HepG2 (cell line): ENCODE measurements at places on chromosomes 4 and X. TPM values are rescaled to one million over a fixed set of nuclear protein-coding genes. Genes with fewer than 3 reads are reported as not detected.

DNA sequence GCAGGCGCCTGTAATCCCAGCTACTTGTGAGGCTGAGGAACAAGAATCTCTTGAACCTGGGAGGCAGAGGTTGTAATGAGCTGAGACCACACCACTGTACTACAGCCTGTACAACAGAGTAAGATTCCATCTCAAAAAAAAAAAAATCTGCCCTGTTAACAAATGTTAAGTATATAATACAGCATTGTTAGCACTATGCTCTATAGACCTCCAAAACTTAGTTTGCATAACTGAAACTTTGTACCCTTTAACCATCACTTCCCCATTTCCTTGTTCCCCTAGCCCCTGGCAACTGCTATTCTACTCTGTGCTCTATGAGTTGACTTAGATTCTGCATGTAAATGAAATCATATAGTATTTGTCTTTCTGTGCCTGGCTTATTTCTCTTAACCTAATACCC is 76.7 kb downstream of the TAB3 start:
- peak; percentile 35 for DNase-seq

DNA sequence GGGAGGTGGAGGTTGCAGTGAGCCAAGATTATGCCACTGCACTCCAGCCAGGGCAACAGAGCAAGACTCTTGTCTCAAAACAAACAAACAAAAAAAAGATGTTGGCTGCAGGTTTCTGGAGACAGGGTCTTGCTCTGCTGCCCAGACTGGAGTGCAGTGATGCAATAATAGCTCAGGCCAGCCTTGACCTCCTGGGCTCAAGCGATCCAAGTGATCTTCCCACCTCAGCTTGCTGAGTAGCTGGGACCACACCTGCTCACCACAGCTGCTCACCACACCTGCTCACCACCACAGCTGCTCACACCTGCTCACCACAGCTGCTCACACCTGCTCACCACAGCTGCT is 29.9 kb upstream of the CPLX1 start:
- DNase-seq: no peak

DNA sequence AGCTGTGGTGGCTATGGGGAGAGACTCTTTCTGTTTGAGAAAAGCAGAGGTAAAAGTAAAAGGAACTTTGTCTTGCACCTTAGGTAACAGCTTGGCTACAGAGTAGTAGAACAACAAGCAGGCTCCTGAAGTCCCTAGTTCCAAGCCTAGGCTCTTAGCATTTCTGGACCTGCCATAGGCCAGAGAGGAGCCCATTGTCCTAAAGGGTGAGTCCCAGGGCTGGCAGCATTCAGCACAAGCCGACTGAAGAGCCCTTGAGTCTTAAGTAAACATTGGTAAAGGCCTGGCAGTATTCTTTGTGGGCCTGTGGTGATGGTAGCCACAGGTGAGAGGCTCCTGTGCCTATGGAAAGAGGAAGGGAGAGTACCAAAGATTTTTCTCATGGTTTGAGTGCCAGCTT is 38.2 kb downstream of the CSN3 start:
- no peak for DNase-seq

DNA sequence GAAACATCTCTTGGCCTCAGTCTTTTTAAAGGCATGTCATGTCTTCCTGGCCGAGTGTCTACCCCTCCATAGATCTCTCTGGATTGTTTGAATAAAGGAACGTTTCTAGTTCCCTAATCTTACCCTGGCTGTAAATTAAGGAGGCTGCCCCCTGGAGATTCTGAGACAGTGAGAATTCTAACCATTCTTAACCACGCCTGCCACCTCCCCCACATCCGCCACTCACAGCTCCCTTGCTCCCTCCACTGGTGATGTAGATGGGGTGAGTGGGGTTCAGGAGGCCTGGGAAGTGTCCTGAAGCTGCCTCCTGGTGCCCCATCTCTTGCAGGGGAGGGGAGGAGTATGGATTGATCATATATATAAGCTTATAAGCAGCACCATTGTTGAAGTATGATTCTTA is 48.0 kb upstream of the TRIM2 start:
- no peak for DNase-seq

- no peak for DNase-seq
Measured at GRCh38 chr4:85520765-85521749, 46.1 kb downstream of the ARHGAP24 start.

GRCh38 chr4:155590796-155591585 is 75.7 kb upstream of the GUCY1A1 start:
- DNase-seq: no peak

- no peak for DNase-seq
Measured at GRCh38 chr4:151438154-151438553, 29.2 kb downstream of the FHIP1A start.

DNA sequence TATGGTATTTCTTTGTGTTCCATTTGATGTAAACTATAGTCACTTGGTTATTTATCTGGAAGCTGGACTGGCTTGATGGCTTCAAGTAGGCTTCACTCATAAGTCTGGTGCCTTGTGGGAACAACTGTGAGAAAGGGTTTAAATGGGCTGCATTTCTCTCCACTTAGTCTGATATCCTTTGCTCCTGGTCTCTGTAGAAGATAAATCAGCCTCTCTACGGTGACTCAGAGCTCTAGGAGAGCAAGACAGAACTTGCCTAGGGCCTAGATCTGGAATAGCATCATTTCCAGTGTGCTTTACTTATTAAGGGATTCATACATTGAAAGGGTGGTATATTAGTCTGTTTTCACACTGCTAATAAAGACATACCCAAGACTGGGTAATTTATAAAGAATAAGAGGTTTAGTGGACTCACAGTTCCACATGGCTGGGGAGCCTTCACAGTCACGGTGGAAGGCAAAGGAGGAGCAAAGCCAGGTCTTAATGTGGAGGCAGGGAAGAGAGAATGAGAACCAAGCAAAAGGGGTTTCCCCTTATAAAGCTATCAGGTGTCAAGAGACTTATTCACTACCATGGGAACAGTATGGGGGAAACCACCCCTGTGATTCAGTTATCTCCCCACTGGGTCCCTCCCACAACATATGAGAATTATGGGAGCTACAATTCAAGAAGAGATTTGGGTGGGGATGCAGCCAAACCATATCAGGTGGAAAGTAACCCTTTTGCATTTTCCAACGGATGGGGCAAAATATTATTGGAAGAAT is 1746.4 kb upstream of the PCDH7 start:
- DNase-seq: no peak

DNA sequence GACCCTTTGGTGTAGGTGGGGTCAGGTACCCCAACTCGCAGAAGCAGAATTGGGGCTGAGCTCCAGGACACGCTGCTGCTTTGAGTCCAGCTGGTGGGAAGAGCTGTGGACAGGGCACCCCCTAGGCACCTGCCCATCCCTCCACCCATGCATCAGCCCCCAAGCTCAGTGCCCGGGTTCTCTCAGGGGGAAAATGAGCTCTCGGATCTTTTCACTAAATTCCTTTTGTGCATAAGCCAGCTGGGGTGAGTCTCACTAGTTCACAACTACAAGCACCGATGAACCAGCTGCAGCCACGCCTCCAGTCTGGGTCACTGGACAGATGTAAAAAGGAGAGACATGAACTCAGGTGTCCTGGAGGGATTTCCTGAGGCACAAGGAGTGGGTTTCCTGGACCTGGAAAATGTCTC is 286.8 kb downstream of the CRLF2 start:
- no peak for DNase-seq

GRCh38 chr4:54553001-54553400 is 104.8 kb upstream of the KIT start:
- DNase-seq: no peak

DNA sequence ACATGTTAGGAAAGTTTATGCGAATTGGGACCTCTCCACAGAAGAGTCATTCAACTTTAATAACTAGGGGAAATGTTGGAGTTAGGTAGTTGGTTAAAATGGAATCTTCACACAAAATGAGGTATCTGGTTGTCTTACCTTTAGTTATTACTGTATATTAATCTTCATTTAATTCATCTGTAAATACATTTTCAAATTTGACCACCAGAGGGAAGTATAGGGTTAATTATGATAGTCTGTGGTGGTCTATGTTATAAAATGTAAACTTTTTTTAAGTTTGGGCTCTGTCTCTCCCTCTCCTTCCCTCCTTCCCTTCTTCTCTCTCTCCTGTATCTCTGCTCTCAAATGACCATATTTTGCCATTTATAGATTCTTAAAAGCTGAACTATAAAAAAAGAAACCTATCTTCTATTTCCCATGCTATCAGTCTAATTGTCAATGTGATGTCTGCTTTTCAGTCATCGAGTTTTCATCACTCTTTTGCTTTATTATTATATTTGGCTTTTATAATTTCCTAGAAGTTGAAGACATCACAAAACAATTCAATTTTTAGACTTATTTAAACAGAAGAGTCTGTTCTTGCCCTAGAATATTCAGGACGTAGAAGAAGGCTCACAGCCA is 49.8 kb downstream of the TMEM144 start:
- peak; percentile 9 for DNase-seq

GRCh38 chr4:17580969-17581368 is 4.0 kb downstream of the LAP3 start:
- no peak for DNase-seq

- no peak for DNase-seq
Measured at GRCh38 chr4:25212822-25213221, 21.0 kb upstream of the PI4K2B start.

DNA sequence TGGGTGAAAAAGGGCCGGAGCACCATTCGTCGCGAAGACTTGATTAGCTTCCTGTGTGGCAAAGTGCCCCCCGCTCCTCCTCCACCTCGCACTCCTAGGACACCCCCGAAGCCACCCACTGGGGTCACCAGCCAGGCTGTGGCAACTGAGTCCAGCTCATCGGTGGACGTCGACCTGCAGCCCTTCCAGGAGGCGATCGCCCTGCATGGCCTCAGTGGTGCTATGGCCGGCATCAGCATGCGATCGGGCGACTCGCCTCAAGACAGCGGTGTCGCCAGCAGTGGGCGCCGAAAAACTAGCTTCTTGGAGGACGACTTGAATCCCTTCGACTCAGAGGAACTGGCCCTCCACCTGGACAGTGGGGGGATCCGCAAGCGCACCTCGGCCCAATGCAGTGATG is 126.8 kb upstream of the CXorf66 start:
- DNase-seq: no peak

- DNase-seq: no peak
Measured at GRCh38 chrX:130631011-130631410, 229.2 kb downstream of the RBMX2 start.

- DNase-seq: no peak
Measured at GRCh38 chr4:52107745-52108144, 56.6 kb downstream of the SPATA18 start.

DNA sequence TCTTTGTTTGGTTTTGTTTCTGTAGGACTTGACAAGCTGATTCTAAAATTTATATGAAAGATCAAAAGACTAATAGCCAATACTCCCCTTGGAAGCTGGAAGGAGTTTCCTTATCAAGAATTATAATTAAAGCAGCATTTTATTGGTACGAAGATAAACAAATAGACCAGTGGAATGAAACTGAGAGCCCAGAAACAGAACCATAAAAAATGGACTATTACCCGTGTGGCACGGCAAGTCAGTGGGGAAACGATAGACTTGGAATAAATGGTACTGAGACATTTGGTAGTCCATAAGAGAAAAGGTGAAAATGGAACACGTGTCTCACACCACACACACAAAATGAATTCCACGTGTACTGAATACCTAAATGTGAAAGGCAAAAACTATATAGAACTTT is 42.4 kb upstream of the CEP135 start:
- DNase-seq: no peak

- peak; percentile 24 for DNase-seq
Measured at GRCh38 chr4:158163941-158164767, 8.7 kb downstream of the GASK1B start.

DNA sequence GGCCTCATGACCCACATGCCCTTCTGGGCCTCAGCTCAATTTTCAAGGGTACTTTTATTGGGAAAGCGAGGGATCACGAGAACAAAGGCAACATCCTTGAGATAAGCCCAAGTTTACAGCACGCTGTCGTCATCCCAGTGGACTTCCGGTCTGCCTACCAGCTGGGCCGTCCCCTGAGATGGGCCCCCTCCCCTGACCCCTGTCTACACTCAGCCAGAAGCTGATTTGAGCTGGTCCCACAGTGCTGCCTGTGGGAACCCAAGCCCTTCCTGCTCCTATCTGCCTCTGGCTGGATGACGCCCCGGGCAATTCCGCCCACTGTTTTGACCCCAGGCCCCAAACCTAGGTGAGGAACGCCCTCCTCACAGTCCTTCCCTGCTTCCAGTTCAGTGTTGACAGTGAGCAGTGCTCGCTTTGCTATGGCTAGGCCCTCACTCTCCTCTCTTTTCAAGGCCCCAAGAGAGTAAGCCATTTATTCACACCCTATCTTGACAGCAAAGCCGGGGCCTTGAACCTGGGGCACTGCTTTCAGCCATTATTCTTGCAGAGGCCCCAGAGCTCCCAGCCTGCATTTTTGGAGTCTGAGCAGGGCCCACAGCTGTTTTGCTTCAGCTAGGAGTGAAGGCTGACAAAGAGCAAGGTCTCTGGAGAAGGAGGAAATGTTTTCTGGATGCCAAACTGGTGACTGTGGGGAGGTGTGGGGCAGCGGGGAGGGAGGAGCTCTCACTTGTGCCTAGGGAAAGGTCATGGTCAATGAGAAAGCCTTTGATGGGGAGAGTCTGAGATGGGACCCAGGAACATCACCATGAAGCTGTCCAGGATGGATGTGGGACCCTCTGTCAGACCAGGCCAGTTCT is 164.6 kb upstream of the BCOR start:
- peak; percentile 8 for DNase-seq

DNA sequence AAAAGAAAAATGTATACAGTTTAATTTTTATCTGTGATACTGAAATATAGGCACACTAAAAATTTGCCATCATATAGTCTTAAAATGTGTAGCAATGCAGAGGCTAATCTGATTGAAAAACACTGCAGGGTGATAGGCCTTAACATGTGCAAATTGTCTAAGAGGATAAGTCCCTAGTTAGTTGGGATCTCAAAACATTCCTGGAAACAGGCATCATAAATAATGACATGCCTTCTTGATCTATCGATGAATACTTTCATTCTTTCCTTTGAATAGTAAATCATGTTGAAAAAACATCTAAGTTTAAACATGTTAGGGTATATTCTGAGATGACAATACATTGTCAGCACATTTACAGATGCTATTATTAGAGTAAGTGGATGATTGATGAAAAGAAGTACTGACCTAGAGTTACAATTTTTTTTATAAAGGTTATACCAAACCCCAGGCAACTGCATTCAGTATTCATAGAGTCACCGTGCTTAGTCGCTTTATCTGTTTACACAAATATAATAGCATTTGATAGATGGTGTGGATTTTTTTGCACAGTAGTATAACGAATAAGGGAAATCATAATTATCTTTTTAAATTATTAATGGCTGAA is 668.2 kb upstream of the ADGRL3 start:
- no peak for DNase-seq

GRCh38 chr4:39706741-39707511 is 9.0 kb downstream of the UBE2K start:
- DNase-seq: no peak

GRCh38 chrX:47169726-47170515 is 23.7 kb upstream of the UBA1 start:
- no peak for DNase-seq

- no peak for DNase-seq
Measured at GRCh38 chr4:14152834-14153519, 525.5 kb upstream of the BOD1L1 start.

FAM156A gene
- polyA plus RNA-seq: 53.8 and 57.9 TPM in 2 replicates

NWD2 gene
- not detected in 2 replicates for polyA plus RNA-seq

CENPVL1 gene
- polyA plus RNA-seq: not detected in 2 replicates

RIBC1 gene
- polyA plus RNA-seq: 0.04 TPM in 1 of 2 replicates, not detected in the other

FANCB gene
- 0.59 and 1.0 TPM in 2 replicates for polyA plus RNA-seq

SCML2 gene
- 4.5 and 5.1 TPM in 2 replicates for polyA plus RNA-seq

ADH1A gene
- polyA plus RNA-seq: 0.12 TPM in 1 of 2 replicates, not detected in the other

CCDC120 gene
- 3.2 and 3.7 TPM in 2 replicates for polyA plus RNA-seq

LANCL3 gene
- polyA plus RNA-seq: not detected in 2 replicates

KLF8 gene
- 0.03 TPM in 1 of 2 replicates, not detected in the other for polyA plus RNA-seq
